NCI-H146 (cell line): ENCODE measurements at places on chromosomes 12 and 14.
A peak's percentile ranks its signal among the peaks of the same experiment; 100 is the strongest.

DNA sequence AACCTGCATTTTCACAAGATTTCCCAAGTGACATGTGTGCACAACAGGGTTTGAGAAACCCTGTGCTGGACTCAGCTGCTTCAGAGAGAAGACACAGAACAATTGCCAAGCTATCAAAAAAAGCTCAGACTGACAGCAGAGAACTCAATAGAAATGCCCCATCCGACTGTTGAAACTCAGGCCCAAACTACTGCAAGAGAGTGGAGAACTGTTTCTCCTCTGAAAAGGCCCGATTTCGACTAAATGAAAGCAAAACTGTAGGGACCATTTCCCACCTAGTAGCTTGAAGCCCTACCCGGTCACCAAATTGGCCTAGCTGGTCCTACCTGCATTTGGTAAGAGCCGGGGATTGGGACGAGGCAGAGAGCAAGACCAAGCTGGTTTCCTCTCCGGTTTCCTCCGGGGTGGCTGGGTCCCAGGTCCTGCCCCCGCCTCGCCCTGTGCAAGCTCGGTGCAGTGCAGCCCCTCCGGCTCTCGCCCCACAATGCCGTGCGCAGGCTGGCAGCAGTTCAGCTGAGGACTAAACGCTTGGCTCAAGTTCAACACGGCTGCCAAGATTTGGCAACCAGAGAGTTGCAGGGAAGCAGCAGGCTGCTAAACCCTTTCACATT lies 1180.6 kb downstream of the VRK1 start:
- DNase-seq, result no peak

DNA sequence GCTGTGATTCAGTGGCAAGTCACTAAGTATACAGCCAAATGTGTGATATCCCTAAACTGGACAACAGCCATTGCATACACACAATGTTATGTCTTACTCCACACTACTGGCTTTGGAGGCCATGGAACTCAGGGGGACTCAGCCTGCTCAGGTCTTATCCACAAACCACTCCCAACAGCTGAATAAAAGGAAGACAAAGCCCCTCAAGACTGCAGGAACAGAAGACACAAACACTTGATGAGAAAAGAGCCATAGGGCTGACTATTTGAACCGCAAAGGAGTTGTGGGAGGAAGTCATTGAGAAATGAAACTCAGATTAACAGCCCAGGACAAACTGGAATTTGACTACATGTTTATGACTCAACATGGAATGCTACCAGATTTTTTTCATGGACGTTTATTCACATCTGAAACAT lies 40.9 kb downstream of the PTGER2 start:
- no peak for DNase-seq

DNA sequence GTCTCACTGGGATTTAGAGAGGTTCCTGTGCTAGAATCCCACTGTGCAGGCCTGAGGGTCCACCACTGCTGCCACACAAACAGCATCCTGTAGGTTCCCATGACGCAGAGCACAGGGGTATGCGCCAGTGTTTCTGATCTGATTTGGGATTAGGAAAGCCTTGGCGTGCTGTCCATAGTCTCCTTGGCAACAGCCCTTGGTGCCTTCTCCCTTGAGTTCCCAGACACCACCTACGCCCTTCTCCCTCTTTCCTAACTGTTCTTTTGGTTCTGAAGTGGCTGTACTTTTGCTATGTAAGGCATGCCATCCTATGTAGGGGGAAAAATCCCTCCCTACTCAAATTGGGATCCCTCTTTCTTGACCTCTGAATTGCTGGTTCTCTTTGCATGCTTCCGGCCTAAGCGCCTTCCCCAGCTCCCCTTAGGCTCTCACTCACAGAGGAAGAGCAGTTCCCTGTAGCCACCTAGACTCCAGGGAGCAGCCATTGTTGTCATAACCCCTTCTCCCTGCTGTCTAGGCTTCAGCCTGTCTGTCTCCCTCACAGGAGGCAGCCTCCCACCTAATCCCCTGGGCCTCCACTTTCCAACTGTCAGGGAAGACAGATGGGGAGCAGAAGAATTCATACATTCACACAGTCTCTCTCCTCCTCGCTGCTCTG lies 14.8 kb upstream of the RIC8B start:
- no peak for DNase-seq

GRCh38 chr14:101119830-101120571 lies 216.5 kb upstream of the RTL1 start:
- peak; percentile 50 for DNase-seq

DNA sequence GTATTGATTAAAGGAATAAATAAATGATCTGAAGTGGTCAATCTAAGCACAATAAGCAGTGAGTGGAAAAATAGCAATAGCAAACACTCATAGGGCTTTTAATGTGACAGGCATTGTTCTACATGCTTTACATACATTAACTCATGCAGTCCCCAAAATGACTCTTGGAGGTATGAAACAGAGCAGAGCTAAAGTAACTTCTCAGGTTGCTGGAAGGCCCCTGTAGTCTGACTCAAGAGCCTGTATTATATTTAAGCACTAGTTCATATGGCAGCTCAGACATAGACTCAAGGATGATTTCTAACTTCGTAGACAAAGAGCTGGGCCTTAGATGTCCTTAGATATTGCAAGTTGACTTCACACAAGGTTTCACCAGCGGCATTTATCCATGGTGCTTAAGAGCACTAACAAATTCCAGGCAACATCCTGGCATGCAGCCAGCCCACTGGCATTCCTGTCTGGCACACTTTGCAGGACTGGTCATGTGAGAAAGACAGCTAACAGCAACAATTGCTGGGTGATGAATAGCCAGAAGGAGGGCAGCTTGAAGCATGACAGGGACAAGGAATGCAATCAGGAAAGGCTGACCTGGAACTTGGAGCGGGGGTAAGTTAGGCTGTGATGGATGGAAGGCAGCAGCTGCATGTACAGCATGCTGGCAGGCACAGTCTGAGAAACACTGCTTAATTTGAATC lies 22.9 kb upstream of the KTN1 start:
- DNase-seq, result peak; percentile 36

- DNase-seq, result no peak
These were observed 17.3 kb downstream of the MAP3K9 start for GRCh38 chr14:70791971-70792370.

DNA sequence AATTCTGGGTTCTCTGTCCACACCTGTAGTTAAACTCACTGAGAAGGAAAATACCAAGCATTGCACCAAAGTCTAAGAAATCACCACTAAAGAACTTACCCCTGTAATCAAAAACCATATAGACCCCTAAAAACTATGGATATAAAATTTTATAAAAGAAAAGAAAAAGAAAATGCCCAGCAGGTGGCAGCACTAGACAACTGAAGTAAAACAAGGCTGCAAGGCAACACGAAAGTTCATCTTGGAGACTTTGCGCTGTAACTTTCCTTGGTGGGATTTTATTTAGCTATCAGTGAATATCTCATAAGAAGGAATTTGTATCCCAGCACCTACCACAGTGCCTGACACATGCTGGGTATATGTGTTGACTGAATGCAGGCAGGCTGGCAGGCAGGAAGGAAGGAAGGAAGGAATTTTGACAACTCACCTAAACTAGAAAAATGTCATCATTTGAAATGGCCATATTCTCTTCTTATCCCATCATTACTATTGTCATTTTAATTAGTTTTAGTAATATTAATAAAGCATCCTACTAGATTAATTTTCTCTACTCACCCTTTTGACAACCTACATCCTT lies 68.2 kb upstream of the ETV6 start:
- peak; percentile 86 for DNase-seq

GRCh38 chr14:84152452-84152851 lies 1377.5 kb upstream of the FLRT2 start:
- no peak for DNase-seq

DNA sequence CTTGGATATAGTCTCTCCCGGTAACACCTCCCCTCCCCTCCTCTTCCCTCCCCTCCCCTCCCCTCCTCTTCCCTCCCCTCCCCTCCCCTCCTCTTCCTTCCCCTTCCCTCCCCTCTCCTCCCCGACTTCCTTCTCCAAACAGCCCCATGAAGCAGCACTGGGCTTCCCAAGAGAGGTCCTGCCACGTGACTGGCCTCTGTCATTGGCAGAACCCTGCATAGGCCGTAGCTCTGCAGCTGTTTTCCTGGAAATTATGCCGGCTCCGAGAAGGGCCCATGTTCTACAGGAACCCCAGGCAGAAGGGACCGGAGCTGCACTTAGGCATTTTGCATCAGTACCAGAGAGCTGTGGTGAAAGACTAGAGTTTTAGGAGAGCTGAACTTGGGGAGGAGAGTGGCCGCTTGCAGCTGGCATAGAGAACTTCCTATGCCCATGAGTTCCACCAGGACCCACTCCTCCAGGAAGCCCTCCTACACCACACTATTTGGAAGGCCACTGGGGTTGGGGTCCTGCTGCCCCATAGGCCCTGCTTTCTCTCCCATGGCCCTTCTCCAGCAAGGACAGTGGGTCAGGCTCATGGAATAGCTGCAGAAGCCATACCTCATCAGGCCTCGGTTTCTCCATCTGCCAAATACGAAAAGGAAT lies 5.1 kb upstream of the TNFAIP2 start:
- no peak for DNase-seq

DNA sequence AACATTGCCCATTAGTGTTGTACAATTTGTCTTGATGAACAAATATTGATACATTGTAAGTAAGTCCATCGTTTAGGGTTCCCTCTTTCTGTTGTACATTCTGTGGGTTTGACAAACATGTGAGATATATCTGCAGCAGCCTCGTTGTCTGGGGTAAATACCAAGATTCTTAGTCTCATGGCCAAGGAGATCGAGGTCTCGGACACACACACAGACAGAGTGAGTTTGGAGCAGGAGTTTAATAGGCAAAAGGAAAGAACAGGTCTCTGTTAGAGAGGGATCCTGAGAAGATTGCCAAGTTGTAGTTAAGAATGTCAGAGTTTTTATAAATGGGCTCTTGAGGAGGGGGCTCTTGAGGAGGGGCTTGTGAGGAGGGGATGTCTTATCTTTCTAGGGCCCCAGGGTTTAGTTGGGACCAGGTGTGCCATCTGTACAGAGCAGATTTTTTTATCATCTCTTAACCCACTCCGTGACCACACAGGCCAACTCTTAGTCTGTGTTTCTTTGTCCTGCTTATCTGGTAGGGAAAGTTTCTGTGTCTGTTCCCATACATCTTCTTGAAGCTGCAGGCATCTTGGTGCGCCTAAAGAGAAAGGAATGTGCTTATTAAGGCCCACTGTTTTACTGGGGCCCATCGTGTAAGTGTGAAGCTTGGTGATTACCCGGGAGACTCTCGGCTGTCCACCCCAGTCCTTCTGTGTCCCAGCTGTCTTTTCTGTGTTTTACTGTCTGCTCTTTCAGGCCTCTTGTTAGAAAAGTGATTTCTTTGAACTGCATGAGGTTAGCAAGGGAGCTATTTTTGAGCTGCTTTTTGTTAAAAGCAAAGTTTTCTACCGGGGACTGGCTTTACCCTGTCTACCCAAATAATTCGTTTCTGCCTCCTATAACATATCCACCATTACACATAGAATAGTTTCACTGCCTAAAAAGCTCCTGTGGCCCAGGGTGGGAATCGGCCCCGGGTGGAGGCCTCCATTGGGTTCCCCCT lies 22.4 kb upstream of the CLEC2D start:
- DNase-seq, result peak; percentile 35

DNA sequence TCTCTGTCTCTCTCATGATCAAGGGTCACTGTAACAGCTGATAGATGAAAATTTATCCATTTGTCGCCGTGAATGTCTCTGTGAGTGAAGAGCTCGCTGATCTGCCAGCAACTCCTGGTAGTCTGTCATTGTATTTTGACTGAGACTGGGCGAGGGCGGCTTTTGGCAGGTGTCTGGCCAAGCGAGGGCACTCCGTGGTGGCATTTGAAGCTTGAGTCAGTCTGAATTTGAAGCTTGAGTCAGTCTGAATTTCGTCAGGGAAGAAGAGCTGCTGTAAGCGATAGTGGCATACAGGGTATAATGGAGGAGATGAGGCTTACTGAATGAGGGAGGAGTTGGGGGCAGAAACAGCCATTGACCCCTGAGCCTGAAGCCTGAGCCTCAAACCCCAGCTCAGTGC lies 56.8 kb upstream of the FAM181A start:
- DNase-seq, result no peak

DNA sequence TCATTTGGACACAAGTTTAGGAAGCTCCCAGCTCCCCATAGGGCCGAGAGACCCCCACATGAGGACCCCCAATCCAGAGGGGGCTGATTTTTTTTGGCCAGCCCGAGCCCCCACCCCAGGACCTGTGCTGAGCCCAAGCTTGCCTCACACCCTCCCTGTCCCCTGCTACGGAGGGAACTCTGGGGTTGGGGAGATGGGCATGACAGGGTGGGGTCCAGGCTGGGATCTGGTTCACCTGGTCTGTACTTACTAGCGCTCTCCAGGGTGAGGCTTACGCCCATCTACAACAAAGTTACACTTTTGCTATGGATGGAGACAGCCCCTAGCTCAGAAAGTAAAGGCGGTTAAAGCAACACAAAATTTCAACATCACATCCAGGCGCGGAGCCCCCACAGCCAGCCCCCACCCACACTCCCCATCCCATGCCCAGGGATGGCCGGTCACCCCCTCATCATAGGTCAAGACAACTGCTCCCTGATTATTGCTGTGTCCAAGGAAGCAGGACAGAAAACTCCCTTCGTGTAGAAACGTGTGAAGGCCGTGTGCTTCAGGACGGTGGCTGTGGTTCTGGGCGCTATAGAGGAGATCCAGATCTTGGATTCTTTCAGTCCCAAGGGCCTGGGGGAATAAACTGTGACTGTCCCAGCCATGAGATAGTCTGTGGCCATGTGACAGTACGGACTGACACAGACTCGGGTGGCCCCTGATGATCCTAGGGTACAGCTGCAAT lies 10.7 kb downstream of the SLC25A29 start:
- DNase-seq, result no peak

GRCh38 chr14:82755476-82755875 lies 1221.8 kb upstream of the SEL1L start:
- no peak for DNase-seq

- DNase-seq, result peak; percentile 67
These were observed 9.7 kb upstream of the TUBA1A start for GRCh38 chr12:49198431-49199155.

DNA sequence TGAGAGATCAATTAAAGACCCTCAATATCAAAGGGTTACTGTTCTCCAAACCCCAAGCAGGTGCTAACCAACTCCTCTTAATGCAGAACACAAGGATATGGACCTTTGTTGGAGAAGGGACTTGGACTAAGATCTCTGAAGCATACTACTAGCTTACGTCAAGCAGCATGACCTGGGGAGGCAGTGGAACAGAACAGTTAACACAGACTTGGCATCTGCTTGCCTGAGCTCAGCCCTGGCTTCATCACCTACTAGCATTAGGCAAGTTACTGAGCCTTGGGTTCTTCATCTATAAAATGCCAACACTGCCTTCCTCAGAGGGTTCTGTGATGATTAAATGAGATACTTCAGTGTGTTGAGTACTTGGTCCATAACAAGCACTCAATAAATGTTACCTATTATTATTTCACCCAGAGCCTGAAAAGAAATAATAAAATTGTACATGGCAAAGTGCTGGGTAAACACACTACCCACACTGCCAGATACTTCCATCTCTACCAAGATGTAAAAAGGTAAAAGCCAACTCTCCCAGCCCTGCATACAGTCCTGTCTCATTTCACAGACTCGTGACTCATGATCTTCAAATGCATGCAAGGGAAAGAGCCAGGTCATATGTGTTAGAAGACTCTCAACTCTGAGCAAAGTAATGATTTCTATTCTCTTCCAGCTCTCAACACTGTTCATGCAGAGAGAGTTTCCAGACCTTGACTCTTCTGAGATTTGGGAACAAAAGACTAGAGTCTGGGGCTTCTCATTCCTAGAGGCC lies 39.7 kb downstream of the FMNL3 start:
- no peak for DNase-seq
